ENCODE measurements at places on chromosomes 16 and 17.

DNA sequence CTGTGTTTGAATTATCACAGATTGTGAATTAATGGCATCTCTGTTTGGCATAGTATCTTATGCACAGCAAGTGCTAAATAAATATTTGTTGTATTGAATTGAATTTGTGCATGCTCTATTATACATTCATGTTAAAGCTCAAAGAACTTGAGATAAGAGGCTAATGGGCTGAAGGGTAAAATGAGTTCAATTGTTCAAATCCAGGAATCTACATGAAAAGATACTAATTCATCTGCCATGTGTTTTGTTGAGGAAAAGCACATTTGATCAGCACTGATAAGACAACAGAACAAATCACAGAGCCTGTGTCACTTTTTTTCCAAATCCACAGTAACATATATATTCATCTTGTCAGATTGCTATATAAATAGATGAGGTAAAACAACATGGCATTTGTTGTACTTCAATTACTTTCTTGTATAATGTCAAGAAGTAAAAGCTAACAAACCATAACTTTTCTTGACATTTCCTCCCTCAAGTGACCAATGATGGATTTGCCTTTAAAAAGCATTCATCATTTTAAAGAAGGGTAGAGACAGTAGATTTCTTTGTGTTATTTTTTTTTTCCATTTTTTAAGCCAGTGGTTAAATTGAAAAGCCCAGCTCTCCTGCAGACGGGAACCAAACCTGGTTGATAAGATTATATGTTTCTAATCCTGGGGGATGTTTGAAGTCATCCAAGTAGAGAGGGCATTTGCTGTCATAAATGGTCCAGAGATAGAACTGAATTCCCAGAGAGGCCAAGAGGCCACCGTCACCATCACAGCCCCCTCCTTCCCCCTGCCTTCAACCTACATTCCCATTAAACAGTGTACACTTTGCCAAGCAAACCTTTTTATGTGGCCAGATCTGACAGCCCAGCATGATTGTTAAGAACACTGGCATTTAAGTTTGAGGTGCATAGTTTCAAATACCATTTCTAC is 123.0 kb downstream of the CHD9NB start:
- H3K27me3 ChIP-seq = no peaks in the 10 kb centered on the region
- H3K4me3 ChIP-seq = no peak overlapping the region
- H3K27ac ChIP-seq = no peak overlapping the region
- no peaks in the 10 kb centered on the region for H3K4me1 ChIP-seq
- no peaks in the 10 kb centered on the region for H3K36me3 ChIP-seq

DNA sequence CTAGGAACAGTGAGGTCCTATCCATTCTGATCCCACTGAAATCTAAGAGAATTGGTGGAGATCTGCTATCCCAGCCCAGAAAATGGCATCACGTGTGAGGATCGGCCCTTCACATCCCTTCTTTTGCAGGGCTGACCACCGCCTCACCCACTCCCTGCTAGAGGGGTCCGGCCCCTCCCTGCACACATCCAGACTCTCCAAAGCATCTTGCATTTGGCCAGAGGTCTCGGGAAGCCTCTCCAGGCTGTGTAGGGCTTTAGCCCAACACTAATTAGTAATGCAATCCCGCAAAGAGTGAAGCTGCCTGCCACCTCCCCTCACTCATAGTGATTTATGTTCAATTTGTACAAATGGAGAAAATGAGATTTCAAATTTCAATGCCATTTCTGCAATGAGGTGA is 434.4 kb upstream of the ZFHX3 start:
- no peak for DNase-seq
- no peak overlapping the region for H3K4me3 ChIP-seq
- no peaks in the 10 kb centered on the region for H3K36me3 ChIP-seq
- H3K4me1 ChIP-seq = peaks cover 5% of the 10 kb centered on the region

GRCh38 chr17:17120701-17121100 is 78.4 kb downstream of the MPRIP start:
- H3K27ac ChIP-seq = no peak overlapping the region
- H3K4me1 ChIP-seq = peaks cover 75% of the 10 kb centered on the region
- no peaks in the 10 kb centered on the region for H3K36me3 ChIP-seq
- H3K27me3 ChIP-seq = no peaks in the 10 kb centered on the region
- no peak overlapping the region for H3K4me3 ChIP-seq
- DNase-seq = no peak

GRCh38 chr16:59759296-59759695 is 1025.2 kb upstream of the GOT2 start:
- no peak overlapping the region for H3K4me3 ChIP-seq
- no peaks in the 10 kb centered on the region for H3K4me1 ChIP-seq
- H3K27me3 ChIP-seq = peaks cover 2% of the 10 kb centered on the region

GRCh38 chr17:39638317-39638716 is 1.4 kb downstream of the STARD3 start:
- DNase-seq = no peak
- no peak overlapping the region for H3K27ac ChIP-seq

All from activated naive CD4-positive, alpha-beta T cell treated with anti-CD3 and anti-CD28 coated beads for 36 hours (primary cell).